ENCODE measurements at places on chromosomes 2 and 18.

DNA sequence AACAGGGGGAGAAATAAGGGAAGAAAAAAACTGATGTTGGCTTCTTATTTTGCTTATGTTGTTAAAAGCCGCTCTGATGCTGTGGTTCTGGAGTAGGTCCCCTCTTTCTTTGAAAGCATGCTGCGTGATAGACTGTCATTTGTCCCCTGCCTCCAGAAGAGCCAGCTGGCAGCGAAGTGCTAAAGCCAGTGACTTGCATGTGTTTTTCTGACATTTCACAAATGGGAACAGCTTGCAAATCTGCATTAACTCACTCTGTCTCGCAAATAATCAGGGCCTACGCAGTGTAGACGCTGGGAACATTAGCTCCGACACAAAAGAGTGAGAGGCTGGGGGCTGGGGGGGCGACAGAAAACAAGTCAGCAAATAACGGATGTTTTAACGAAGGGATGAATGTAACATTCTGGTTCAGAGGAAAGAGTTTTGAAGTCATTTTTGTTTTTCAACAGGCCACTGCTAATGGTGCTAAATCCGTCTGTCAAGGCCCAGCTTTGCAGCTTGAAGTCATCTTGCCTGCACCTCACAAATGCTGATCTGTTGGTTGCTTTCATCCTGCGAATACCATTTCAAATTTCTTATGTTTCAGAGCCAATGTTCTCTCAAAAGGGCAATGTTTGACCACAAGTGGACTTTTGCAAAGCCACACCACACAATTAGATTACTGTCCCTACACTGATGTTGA lies 68.8 kb upstream of the PIK3C3 start:
- no peaks in the 10 kb centered on the region for H3K4me1 ChIP-seq
- DNase-seq: no peak
- no peak overlapping the region for H3K4me3 ChIP-seq
- no peaks in the 10 kb centered on the region for H3K36me3 ChIP-seq
- no peak overlapping the region for H3K27ac ChIP-seq

GRCh38 chr18:37487400-37487867 lies 78.2 kb downstream of the CELF4 start:
- H3K36me3 ChIP-seq: no peaks in the 10 kb centered on the region
- H3K27me3 ChIP-seq: peaks cover 5% of the 10 kb centered on the region
- no peak for DNase-seq
- no peaks in the 10 kb centered on the region for H3K4me1 ChIP-seq
- H3K27ac ChIP-seq: no peak overlapping the region

- no peak overlapping the region for H3K4me3 ChIP-seq
- H3K27me3 ChIP-seq: no peaks in the 10 kb centered on the region
- no peaks in the 10 kb centered on the region for H3K36me3 ChIP-seq
- H3K27ac ChIP-seq: no peak overlapping the region
These were observed 5.9 kb downstream of the ARID5A start for GRCh38 chr2:96542357-96542977.

GRCh38 chr2:70523996-70524965 lies 29.3 kb downstream of the TGFA start:
- H3K4me3 ChIP-seq: no peak overlapping the region
- H3K36me3 ChIP-seq: no peaks in the 10 kb centered on the region
- H3K27me3 ChIP-seq: no peaks in the 10 kb centered on the region
- DNase-seq: peak; percentile 40
- H3K4me1 ChIP-seq: peaks cover 51% of the 10 kb centered on the region

DNA sequence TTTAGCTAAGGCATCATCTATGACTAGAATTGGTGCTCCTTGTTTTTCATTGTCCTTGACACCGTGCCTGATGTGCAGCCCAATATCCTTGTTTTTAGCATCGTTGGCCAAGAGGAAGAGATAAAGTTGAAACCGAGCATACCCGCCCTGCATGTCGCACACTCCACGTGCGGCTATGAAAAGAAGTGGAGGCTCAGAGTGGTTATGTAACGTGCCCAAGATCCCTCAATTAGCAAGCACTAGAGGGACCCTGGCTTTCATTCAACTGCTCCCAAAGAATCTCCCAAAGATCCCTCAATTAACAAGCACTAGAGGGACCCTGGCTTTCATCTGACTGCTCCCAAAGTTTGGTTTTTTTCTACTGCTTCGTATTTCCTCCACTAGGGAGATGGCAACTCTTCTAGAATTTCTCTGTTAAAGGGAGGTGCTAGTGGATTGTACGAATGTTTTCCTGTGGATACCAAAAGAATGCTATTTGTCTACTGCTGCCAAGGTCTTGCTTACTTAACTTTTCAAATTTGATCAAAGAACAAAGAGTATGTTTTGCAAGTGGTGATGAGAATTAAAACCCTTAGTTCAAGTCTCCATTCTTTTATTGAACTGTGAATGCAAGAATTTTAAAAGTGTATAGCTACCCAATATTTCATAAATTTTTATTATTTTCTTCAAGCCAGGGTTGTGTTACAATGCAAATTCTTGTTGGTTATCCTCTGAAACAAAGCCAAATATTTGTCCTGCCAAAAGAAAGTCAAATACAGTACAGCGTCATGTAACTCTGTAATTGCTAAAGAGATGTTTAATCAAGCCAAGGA lies 92.1 kb downstream of the AOX1 start:
- no peaks in the 10 kb centered on the region for H3K36me3 ChIP-seq
- H3K27me3 ChIP-seq: no peaks in the 10 kb centered on the region
- peak; percentile 50 for DNase-seq
- H3K4me1 ChIP-seq: peaks cover 26% of the 10 kb centered on the region

DNA sequence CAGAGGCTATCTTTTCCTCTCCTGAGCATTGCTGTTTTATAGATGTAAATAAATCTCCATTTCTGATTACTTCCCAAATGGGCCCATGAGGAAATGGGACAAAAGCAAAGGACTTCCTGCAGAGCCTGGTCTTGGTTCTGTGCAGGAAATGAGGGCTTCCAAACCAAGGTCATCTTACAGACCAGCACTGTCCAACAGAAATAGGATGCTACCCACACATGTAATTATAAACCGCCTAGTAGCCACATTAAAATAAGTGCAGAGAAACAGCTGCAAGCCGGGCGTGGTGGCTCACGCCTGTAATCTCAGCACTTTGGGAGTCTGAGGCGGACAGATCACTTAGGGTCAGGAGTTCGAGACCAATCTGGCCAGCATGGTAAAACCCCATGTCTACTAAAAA lies 6.2 kb downstream of the TTL start:
- H3K4me1 ChIP-seq: peaks cover 19% of the 10 kb centered on the region
- no peak overlapping the region for H3K27ac ChIP-seq
- H3K27me3 ChIP-seq: no peaks in the 10 kb centered on the region
- H3K36me3 ChIP-seq: peaks cover 23% of the 10 kb centered on the region
- DNase-seq: no peak
